GM06990 (cell line): ENCODE measurements at places on chromosomes 4 and X.

DNA sequence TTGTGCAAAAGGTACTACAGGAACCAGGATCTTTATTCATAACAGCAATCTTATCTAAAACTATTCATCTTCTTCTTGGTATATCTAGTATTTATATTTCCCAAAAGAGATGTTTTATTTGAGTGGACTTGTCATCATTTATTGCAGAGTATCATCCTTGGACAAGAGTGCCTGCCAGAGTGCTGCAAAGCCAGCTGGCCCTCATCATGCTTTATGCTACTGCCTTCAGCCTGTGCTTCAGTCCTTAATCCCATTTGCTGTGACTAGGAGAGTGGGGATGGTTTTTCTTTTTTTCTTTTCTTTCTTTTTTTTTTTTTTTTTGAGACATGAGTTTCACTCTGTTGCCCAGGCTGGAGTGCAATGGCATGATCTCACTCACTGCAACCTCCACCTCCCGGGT is 33.5 kb upstream of the ELF2 start:
- DNase-seq = no peak

DNA sequence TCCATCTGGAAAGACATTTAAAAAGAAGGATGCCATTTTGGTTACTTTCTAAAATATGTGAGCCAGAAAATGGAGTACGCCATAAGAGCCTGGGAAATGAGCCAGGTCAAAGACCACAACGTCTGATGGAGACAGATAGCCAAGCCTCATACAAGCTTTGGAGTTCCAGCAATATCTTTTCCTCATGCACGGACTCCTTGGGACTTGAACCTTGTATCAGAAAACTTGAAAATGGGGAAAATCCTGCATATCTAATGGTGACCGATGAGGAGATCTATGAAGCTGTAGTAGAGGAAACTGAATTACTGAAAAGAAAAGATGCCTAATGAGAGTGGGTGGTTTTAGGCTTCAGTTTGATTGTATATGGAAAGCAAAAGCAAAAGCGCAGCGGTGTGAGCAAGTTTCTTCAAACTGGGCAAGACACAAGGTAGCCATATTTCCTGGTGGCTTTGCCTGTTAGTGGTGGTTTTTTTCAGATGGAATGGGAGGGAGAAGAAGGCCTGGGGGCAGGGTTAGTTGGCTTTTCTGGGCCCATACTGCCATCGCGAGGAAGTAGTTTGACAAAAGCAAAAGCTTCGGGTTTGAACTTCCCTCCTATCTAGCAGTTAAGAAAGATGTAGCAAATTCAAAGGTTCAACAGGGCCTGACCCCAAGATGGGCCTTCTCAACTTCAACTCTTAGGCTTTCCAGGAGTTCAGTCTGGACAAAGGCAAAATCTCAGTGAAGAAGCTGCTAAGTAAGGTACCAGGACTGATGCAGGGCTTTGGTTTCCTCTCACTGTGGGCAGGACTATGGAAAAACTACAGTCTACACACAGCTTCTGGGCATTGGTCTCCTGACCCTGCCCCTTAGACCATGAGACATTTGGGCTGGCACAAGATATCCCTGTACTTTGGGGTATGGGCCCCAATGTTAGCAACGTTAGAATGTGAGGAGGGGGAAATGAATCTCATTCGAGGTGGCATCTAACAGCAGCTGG is 210.0 kb upstream of the STK26 start:
- DNase-seq = peak; percentile 78

DNA sequence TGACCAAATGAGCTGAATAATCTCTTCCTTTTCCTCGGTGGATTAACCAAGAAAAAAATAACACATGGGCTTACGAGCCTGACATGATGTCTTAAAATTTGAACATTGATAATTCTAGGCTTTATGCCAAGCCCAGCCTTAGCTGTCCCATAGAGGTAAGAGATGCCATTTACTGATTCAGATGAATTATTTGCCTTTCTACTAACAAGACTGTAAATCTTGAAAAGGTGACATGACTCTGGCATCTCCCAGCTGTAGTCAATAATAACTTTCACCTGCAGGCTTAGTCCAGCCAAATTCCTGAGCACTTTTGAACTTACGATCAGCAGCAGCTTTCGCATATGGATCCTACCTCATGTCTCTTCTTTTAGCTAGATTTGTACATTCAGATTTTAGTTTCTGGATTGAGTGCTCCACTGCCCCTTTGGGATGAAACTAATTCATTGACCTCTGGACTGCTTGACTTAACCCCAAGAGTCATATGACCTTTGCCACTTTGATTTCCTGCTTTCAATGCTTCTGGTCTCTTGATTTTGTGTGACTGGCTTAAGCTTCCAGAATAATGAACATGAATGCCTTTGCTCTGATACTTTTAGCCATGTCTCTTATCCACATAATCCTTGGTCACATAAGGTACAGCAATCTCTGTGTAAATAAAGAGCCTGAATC is 876.4 kb upstream of the SLIT2 start:
- DNase-seq = no peak

GRCh38 chrX:102808336-102808735 is 87.8 kb downstream of the GPRASP3 start:
- no peak for DNase-seq

DNA sequence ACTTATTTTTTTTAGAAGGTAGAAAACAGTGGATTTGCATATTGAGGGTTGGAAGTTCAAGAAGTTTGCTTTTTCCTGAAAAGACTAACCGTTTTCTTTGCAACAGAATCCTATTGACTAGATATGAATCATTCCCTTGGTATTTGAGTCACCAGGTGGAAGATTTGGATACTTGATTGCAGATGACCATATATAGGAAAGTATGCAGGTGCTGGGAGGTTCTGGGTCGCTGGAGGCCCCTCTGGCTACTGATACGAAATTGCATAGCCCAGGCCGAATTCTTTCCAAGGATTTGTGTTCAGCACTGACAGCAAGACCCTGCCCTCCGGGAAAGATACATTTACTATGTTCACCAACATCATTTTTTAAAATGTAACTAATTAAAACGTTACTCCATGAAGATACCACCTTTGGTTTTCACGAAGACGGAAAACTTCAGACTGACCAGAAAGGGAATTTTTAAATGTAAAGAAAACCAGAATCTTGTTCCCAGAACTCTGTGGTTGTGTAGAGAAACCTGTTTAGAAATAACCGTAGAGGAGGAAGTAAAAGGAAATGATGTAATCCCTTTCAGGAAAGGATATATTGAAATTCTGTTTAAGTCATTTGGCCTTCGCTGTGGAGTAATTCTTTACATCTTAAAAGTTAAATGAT is 946 bp downstream of the ANXA3 start:
- no peak for DNase-seq

- no peak for DNase-seq
These were observed 107.0 kb downstream of the OR13H1 start for GRCh38 chrX:131650637-131651410.

GRCh38 chrX:38124000-38124399 is 96.7 kb downstream of the SRPX start:
- no peak for DNase-seq

GRCh38 chr4:38614231-38614630 is 49.8 kb upstream of the KLF3 start:
- DNase-seq = no peak

GRCh38 chr4:152352215-152352614 is 183.7 kb downstream of the FBXW7 start:
- DNase-seq = no peak

DNA sequence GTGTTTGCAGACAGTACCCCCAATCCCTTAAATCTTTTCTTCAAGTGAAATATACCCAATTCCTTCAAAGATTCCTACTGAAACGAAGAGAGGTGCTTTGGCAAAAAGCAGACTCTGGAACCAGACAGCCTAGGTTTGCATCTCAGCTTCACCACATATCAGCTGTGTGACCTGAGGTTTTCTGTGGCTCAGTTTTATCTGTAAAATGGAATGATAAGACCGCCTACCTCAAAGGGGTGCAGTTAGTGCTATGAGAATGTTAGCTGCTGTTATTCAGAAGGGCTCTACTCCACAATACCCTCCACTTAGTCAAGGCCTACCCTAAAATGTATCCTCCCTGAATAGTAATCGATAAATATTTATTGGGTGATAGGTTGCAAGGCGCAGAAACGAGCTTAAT is 664 bp downstream of the PIR start:
- no peak for DNase-seq

DNA sequence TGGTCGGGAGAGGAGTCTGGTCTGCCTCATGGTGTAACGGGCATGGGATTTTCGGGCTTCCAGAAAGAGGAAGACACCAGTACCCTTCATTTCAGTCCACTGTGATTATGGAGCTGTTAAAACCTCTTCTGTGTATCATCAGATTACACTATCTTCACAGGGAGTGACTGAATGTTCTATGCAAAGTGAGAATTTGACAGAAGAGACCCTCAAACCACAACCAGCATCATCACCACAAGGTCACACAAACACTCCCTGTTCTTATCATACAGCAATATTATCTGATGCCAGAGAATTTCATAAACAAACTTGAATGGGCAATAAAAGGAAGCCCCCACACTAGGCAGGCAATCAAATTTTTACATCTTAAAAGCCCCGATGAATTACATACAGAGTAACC is 164.2 kb downstream of the PDGFRA start:
- DNase-seq = no peak

DNA sequence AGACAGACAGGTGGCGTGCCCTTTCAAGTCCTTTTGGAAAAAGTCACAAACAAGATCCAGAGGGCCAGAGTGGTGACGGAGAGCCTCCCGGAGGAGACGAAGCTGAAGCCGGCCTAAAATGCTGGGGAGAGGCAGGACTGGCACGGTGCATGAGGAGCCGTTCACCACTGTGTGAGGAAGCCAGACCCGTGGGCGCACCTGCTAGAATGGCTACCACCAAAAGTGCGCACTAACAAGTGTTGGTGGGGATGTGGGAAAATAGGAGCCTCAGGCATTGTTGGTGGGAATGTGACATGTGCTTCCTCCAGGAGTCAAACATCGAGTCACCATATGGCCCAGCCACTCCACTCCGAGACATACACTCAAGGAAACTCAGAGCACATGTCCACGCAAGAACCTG is 67.4 kb upstream of the HELT start:
- no peak for DNase-seq
